Right lung (tissue), 10 donors: ENCODE measurements at places on chromosomes 12 and 14. TPM values are rescaled to one million over a fixed set of nuclear protein-coding genes. Genes with fewer than 3 reads are reported as not detected.

ATXN3 gene
- polyA plus RNA-seq = 39.3 TPM

- DNase-seq = no peak
These were observed 30.7 kb downstream of the DAD1 start for GRCh38 chr14:22558221-22558913.

- DNase-seq = no peak
These were observed 28.1 kb downstream of the SPRING1 start for GRCh38 chr12:116709768-116710167.

DNA sequence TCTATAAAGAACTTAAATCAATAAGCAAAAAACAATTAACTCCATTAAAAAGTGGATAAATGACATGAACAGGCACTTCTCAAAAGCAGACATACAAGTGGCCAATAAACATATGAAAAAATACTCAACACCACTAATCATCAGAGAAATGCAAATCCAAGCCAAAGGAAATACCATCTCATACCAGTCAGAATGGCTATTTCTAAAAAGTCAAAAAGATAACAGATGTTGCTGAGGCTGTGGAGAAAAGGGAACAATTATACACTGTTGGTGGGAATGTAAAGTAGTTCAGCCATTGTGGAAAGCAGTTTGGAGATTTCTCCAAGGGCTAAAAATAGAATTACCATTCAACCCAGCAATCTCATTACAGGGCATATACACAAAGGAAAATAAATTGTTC lies 234.5 kb upstream of the PLXNC1 start:
- DNase-seq = no peak

SLC39A9 gene
- polyA plus RNA-seq = 55.4 TPM

DNA sequence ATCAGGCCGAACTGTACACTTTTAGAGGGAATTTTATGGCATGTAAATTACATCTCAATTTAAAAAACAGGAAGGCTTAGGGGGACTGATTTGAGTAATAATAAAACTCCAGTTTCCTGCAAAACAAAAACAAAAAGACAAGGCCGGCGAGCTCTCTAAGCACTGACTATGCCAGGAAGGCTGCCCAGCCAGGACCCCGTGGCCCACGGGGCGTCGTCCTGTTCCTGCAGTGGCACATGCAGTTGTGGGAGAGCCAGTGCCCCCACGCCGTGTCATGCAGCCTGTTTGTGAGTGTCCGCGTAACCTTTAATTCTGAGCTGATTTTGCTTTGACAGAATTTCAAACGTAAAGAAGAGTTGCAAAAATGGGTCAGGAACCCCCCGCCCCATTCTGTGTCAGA lies 10.5 kb downstream of the XRCC3 start:
- DNase-seq = no peak

- DNase-seq = no peak
These were observed 70.7 kb downstream of the PTPN11 start for GRCh38 chr12:112489456-112489855.

C12orf42 gene
- not detected for polyA plus RNA-seq
